ENCODE measurements at places on chromosomes 2 and 18. TPM values are rescaled to one million over a fixed set of nuclear protein-coding genes. Genes with fewer than 3 reads are reported as not detected.

SULT6B1 gene
- total RNA-seq: not detected

DPY30 gene
- total RNA-seq: 29.2 TPM

PSMD14 gene
- 36.3 TPM for total RNA-seq

ZNF385B gene
- total RNA-seq: 0.82 TPM

NEU4 gene
- total RNA-seq: 0.79 TPM

CAPN10 gene
- total RNA-seq: 11.6 TPM

- no peak for DNase-seq
Observed at GRCh38 chr2:240639566-240639965, 14.3 kb downstream of the GPR35 start.

DNA sequence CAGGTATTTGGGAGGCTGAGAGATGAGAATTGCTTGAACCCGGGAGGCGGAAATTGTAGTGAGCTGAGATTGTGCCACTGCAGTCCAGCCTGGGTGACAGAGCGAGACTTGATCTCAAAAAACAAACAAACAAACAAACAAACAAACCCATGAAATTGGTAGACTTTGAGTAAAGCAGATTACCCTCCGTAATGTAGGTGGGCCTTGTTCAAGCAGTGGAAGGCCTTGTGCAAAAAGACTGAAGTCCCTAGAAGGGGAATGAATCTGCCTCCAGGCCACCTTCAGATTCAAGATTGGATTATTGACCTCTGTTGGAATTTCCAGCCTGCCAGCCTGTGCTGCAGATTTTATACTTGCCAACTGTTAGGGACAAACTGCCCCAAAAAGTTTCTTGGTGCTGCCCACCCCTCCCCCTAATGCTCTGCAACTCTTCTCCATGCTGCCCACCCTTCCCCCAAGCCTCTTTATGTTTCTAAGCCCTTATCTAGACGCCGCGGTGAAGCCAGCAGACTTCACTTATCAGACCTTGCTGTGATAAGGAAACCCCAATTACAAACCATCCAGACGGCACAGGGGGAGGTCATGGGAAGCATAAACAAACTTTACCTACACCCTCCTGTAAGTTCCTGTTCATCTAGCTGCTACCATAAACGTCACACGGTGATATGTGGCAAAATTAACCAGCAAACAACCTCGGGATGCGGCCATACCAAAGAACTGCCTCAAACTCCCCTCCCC, 17.0 kb downstream of the CYP27A1 start:
- DNase-seq: no peak

GRCh38 chr2:1590596-1591460, 153.5 kb downstream of the PXDN start:
- DNase-seq: no peak

- no peak for DNase-seq
Observed at GRCh38 chr18:5304232-5304631, 8.7 kb upstream of the ZBTB14 start.

GRCh38 chr2:64522843-64523428, 1.2 kb upstream of the AFTPH start:
- DNase-seq: peak; percentile 53

DNA sequence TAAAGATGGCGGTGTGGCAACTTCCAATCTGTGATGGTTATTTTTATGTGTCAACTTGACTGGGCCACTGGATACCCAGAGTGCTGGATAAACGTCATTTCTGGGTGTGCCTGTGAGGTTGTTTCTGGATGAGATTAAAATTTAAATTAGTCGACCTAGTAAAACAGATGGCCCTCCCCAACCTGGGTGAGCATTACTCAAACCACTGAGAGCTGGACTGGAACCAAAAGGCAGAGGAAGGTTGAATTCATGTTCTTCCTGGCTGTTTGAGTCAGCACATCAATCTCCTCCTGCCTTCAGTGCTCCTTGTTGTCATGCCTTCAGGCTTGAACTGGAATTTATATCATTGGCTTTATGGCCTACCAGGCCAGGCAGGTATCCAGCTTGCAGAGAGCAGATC, 190.8 kb upstream of the RGPD4 start:
- no peak for DNase-seq

- DNase-seq: peak; percentile 31
Observed at GRCh38 chr18:67359873-67360838, 156.4 kb downstream of the DSEL start.

DNA sequence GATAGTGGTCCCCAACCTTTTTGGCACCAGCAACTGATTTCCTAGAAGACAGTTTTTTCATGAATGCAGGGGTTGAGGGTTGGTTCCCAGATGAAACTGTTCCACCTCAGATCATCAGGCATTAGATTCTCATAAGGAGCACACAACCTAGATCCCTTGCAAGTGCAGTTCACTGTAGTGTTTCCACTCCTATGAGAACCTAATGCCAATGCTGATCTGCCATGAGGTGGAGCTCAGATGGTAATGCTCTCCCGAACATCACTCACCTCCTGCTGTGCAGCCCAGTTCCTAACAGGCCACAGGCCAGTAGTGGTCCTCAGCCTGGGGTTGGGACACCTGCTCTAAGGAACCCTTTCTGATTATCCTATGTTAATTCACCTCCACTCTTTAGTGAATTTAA, 133.5 kb downstream of the SOX11 start:
- DNase-seq: no peak

- DNase-seq: no peak
Observed at GRCh38 chr2:98800330-98801064, 69.6 kb upstream of the MGAT4A start.

DNA sequence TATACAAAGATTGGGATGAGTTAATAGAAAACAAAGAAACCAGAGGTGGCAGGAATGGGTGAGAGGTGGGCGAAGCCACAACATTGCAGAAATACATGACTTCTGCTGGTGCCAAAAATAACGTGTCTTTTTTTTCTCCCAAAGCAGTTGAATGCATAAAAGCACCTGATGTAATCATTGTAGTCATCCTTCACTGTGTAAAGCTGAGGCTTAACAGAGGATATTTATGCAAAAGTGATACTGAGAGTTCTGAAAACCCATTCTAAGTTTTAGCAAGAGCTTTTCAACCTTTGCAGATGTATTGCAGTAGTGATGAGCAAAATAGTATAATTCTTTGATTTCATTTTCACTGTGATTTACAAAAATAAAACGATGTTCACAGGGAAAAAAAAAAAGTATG, 173.0 kb downstream of the PTGR3 start:
- no peak for DNase-seq

DNA sequence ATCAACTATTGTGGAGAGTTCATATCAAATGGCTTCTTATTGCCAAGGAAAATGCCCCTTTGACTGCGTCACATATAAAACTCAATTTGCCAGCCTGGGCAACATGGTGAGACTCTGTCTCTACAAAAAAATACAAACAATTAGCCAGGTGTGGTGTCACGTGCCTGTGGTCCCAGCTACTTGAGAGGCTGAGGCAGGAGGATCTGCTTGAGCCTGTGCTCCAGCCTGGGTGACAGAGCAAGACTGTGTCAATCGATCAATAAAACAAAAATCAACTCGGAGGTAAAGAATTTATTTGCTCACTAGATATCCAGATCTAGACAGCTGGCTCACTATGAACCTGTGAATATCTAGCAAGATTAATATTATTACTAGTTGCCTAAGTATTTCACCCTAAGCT, 1.7 kb upstream of the ZCCHC2 start:
- no peak for DNase-seq

GRCh38 chr18:78739882-78740677, 239.5 kb upstream of the SALL3 start:
- DNase-seq: no peak

- DNase-seq: no peak
Observed at GRCh38 chr2:64145714-64146113, 1.5 kb upstream of the PELI1 start.

DNA sequence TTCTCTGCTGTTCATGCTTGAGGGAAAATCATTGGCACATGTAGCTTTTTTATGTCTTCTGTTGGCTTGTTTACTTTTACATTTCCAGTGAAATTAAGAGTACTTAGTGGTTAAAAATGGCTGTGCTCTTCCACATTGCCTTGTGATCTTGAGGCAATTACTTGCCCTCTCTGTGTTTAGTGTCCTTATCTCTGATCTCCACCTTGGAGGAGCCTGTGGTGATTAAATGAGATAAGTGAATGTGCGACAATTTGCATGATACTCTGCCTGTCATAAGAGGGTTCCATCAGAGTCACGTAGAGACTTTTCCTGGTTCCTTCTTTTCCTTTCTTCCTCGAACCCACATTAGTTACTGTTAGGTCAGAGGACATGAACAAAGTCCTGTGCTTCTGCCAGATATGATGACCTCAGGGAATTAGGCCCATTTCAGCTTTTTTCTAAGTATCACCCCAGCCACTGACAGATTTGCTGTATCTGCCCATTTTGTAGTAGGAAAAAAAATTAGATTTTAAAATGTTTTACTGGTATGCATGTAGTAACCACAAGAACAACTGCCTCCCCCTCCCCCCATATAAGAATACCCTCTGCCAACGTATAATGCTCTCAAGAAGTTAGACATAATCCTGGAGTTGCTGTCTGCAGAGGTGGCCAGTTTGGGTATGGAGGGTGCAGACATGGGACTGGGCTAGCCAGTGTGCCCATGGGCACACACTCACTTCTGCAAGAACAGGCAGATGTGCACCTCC, 51.9 kb downstream of the TET3 start:
- no peak for DNase-seq

DNA sequence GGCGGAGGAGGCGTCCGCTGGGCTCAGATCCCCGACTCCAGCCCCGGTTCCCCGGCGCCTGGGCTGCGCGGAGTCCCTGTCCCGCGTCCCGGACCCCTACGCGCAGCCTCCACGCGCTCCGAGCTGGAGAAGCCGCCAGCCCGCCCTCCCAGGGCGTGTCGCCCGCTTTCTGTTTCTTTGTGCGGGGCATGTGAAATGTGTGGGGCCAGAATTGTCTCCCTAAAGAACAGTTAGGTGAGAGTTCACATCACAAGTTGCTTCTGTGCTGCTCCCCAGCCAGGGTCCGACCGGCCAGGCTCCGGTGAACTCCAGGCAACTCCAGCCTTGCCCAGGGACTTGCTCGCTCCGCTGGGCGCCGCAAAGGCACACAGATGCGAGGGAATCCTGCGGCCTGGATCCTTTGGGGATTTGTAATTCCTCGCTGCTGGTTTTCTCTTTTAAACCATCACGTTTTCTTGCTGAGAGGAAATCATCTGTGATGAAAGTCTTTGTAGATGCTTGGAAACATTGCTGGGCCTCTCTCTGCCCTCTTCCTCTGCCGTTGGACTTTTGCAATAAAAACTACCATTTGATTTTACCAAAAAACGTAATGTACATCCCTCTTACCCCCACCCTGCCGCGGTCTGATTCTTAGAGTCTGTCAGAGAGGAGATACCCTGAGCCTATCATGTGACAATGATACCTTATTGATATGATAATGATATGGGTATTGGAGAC, 631 bp downstream of the GYPC start:
- no peak for DNase-seq

GRCh38 chr2:26692897-26693849, 651 bp downstream of the KCNK3 start:
- DNase-seq: no peak

GRCh38 chr18:63366213-63367052, 573 bp downstream of the KDSR start:
- DNase-seq: peak; percentile 27

- DNase-seq: no peak
Observed at GRCh38 chr2:111952871-111953452, 54.6 kb downstream of the MERTK start.

DNA sequence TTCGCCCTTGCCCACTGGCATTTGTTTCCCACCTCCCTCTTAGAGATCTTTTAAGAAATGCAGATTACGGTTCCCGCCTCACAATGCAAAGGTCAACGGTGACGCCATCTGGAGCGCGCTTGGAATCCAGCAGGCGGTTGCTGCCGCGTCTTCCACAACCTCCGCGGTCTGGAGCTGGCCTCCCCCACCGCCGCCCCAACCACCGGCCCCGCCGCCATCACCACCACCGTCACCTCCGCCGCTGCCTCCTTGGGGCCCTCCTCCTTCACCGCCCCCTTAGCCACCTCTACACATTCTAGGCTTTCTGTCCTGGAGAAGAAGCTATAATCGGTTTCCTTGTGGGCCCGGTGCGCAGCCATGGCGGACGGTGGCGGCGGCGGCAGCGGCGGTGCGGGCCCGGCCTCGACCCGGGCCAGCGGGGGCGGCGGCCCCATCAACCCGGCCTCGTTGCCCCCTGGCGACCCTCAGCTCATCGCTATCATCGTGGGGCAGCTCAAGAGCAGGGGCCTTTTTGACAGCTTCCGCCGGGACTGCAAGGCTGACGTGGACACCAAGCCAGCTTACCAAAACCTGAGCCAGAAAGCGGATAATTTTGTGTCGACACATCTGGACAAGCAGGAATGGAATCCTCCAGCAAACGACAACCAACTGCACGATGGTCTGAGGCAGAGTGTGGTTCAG, at the start of gene BOD1L2:
Gene BOD1L2, plus strand, starts transcription at position 132 of the 681 bp plus-strand sequence. Its CDS starts 226 bp downstream, at position 358.
- no peak for DNase-seq

DNA sequence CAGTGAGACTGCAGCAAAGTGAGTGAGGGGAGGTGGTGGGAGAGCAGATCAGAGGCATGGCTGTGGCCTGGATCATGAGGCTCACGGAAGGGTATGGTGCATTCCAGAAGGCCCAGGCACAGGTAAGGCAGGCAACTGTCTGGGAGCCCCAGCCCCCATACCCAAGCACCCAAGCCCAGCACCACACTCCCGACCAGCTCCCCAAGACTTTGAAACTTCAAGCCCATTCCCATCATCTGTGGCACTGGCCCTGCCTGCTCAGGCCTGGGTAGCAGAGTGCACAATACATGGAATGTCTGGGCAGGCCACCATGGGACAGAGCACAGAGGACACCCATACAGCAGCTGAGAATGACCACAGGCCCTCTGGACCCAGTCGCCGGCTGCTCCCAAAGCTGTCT, 202.6 kb upstream of the ARL4C start:
- no peak for DNase-seq

DNA sequence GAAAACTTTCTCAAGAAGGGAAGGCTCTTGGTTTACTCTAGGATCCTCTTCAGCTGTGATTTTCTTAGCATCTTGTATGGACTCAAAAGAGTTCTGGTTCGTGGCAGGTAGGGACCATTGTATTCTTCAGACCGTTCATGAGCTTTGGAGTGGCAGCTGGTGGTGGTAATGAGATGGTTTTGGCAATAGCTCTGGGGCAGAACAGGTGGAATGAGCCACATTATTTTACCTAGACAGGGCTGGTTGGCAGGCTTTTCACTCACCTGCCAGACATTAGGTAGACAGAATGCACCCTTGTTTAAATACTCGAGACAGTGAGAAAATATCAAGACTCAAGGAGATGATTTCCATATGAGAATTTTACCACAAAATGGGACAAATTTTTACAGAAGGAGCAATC, 26.2 kb upstream of the MGAT5 start:
- no peak for DNase-seq

DNA sequence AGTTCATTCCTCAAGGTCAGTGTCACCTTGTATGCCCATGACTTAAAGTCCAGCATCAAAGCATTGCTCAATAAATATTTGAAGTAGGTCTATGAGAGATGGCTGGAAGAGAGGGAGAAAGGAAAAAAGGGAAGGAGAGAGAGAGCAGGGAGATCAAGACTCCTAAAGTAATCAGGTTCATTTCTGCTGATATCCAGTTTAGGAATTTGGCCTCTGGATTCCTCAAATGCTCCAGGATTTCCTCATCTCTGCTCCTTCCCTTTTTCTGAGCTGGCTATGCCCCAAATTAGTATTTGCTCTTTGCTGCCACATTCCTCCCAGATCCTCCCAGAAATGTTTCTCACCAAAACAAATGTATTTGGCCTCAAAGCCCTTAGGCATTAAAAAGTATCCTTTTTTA, 739.4 kb upstream of the CHAC2 start:
- no peak for DNase-seq

Measured in omental fat pad (tissue), 4 donors.